ENCODE measurements at places on chromosomes 4 and X.

DNA sequence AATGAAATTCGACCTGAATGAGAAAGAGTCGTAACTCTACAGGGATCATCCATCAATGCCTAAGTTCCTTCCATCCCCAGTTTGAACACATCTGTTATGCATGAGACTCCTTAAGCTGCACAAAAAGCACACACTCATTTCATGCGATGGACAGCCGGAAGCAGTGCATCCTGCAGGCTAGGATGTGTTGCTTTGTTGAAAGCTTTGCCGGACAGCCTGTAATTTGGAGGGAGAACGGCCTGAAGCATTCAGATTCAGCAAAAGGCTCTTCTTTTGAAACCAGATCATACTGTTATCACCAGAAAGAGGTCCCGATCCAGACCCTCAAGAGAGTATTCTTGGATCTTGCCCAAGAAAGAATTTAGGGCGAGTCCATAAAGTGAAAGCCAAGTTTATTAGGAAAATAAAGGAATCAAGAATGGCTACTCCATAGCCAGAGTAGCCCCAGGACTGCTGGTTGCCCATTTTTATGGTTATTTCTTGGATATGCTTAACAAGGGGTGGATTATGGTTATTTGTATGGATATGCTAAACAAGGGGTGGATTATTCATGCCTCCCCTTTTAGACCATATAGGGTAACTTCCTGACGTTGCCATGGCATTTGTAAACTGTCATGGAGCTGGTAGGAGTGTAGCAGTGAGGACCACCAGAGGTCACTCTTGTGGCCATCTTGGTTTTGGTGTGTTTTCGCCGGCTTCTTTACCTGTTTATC is 48.1 kb upstream of the DHRSX start:
- no peak for DNase-seq

DNA sequence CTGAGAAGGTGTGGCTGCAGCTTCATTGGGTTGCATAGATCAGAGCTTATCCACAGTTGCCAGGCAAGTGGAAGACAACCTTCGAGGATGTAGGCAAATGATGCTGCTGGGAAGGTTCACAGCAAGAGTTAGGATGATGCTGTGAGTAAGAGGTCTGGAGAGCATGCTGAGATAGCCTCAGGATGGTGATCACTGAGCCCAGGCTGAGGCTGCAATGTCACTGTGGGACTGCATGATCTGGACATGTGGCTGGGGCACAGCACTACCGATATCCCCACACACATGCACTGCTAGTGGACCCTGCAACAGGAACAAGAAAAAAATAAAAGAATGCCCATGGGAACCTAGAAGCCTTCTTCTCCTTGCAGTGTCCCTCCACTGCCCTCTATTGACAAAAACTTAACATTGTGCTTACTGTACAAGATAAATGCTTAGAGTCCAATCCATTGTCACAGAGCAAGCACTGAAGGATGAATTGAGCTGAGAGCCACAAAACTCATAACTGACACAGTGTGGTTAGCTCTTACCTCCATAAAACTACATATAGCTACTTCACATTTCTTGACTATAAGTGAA is 105.6 kb downstream of the CNKSR2 start:
- peak; percentile 32 for DNase-seq

- DNase-seq = no peak
Measured at GRCh38 chr4:146273204-146273901, 59.0 kb downstream of the REELD1 start.

GRCh38 chr4:84218031-84218430 is 281.1 kb downstream of the NKX6-1 start:
- no peak for DNase-seq

DNA sequence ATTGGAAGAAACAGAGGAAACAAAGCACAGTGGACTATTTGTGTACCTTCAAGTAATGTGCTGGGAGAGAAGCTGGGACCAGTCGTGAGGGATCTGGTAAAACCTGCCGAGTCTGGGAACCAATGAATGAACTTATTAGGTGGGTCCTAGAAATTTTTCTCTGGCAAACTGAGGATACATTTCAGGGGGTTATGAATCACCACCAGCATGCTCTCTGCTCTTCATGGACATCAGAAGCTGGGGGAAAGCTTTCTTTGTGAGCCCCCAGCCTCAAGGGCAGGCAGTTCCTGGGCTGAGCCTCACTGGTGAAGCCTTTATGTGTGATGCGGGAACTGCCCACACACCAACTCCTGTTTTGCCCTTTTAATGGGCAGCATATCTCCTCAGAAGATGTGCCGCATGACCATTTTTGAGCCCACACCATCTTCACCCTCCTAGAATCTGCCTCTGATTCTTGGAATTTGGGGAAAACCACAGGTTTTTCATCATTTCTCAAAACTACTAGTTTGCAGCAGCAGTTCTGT is 95.4 kb upstream of the ENPP6 start:
- DNase-seq = no peak

DNA sequence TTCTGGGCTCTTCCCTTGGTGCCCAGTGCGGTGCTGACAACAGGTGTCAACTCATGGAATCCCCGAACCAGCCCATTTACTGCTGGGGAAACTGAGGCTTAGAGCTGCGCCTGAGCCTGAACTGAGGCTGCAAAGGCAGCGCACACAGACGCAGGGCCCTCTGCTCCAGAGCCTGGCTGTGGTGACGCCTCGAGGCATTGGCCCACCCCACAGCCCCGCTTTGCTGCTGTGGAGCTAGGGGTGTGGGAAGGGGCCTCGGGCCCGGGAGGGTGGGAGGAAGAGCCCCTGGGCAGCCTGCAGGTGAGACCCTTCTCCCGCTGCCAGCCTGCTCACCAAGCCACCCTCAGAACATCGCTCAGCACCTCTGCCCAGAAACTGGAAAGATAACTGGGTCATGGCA is 97.4 kb upstream of the LRPAP1 start:
- DNase-seq = no peak

GRCh38 chrX:111035256-111035655 is 60.7 kb upstream of the PAK3 start:
- DNase-seq = no peak

- no peak for DNase-seq
Measured at GRCh38 chr4:18111081-18111480, 89.5 kb upstream of the LCORL start.

DNA sequence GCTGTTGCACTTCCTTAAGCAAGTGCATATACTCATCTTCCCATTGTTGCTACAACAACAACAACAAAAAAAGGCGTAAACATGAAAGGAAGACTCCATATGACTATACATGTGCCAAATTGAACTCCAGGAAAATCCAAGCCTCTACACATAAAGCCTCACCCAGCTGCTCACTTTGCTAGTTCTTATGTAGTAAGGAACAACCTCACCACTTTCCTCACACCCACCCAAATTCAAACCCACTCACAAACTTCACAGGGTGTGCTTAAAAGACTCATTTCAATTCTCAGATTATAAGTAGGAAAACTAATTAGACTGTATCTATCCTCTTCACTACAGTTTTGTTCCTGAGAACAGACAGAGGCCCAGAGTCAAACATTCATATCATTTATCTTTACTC is 671.1 kb upstream of the INTU start:
- DNase-seq = no peak

- no peak for DNase-seq
Measured at GRCh38 chrX:71992711-71993110, 82.1 kb downstream of the NHSL2 start.

GRCh38 chr4:46886711-46887110 is 22.3 kb downstream of the COX7B2 start:
- DNase-seq = peak; percentile 4

- DNase-seq = peak; percentile 71
Measured at GRCh38 chrX:131704136-131704695, 160.3 kb downstream of the OR13H1 start.

DNA sequence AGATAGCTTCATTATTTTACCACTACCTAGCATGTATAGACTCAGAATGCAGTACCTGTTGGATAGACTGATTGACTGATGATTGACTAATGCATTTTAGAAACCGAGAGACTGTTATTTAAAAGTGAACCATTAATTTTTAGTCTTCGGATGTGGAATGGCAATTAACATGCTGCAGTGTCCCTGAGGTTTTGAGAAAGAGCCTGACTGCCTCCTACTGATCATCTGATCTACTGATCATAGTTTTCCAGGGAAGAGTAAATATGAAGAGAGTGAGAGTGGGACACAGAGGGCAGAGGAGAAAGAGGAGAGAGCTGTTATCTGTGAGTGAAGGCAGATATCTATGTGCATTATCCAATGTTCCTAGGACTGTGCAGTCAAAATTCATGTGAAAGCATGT is 764.7 kb downstream of the TRIML1 start:
- no peak for DNase-seq

GRCh38 chr4:98369322-98369721 is 108.1 kb downstream of the RAP1GDS1 start:
- DNase-seq = no peak

- DNase-seq = no peak
Measured at GRCh38 chr4:87251106-87251505, 30.7 kb upstream of the KLHL8 start.

- DNase-seq = no peak
Measured at GRCh38 chr4:5112333-5113095, 61.2 kb downstream of the STK32B start.

DNA sequence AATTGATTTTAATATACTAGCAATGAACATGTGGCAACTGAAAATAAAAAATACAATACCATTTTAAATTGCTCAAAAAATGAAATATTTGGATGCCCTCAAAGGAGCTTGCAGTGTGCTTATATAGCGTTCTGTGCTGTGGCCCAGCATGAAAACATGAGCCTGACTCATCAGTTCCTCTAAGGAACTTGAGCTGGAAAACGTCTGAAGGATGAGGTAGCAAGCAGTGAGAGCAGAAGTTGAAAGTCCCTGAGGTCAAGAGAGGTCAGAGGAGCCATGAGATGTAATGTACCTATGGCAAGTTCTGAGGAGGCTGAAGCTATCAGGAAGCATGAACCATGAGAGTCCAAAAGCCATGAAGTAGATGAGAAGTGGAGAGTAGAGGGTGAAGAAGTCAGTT is 59.7 kb downstream of the HMGB3 start:
- no peak for DNase-seq

- peak; percentile 46 for DNase-seq
Measured at GRCh38 chr4:41887821-41888686, 47.2 kb upstream of the TMEM33 start.

DNA sequence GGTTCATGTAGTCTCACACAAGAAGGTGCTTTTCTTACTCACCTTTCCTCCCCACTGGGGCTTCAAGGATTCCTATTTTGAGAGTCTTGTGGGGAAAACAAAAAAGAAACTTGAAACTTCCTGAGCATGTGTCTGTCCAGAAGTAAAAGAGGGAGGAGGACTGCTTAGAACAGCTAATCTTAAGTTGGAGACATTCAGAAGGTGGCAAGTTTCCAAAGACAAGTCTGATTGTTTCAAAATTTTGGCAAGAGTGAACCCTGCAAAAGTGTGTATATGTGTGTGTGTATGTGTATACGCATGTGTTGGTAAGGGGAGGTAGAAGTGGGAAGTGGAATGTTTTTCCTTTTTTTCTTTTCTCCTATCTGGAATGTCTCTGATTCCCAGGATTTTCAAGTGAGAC is 189.0 kb upstream of the FRMPD4 start:
- DNase-seq = no peak

DNA sequence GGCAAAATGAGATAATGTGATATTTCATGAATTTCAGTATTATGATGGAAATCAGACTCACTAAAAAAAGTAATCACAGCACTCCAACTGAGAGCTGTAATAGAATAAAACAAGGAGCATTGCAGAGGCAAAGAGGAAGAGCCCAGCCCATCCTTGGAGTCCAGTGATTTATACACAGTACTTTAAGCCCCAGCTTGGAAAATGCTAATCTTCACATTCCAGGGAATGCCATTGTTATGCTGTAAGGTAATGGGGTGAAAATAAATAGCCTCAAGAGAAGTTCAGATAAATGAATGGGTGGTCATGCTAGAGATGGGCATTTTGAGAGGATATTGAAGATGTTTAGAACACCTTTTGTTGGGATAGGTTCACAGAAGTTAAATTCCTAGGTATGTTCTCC is 190.3 kb upstream of the TAPT1 start:
- DNase-seq = no peak

DNA sequence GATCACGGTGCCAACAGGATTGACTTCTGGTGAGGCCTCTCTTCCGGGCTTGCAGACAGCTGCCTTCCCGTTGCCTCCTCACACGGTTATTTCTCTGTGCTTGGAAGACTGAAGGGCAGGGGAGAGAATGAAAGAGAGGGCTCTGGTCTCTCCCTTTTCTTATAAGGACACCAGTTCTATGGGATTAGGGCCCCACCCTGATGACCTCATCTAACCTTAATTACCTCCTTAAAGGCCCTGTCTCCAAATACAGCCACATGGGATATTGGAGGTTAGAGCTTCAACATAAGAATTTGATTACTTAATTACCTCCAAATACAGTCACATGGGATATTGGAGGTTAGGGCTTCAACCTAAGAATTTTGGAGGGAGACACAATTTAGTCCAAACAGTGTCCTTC is 46.5 kb downstream of the EVC start:
- no peak for DNase-seq

- DNase-seq = no peak
Measured at GRCh38 chr4:112213091-112213490, 18.5 kb upstream of the AP1AR start.

DNA sequence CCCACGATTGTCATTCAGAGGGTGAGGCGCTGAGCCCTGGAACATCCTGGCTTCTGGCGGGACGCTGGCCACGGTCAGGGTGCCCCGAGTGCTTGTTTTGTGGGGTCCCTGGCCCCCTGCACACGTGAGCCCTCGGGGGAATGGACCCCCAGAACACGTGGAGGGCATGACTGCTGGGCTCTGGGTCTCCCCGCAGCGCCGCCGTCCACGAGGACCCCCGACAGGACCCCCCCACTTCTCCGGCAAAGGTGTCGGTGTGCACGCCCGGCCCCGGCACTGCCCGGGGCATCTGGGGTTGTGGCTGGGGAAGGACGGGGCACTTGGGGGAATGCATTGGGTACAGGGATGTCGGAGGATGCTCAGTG is 13.9 kb upstream of the GTPBP6 start:
- DNase-seq = no peak

- DNase-seq = no peak
Measured at GRCh38 chrX:22433292-22434070, 160.8 kb downstream of the CBLL2 start.

- no peak for DNase-seq
Measured at GRCh38 chrX:71870208-71871098, 40.2 kb upstream of the NHSL2 start.
